ENCODE measurements at places on chromosomes 2 and 18.

DNA sequence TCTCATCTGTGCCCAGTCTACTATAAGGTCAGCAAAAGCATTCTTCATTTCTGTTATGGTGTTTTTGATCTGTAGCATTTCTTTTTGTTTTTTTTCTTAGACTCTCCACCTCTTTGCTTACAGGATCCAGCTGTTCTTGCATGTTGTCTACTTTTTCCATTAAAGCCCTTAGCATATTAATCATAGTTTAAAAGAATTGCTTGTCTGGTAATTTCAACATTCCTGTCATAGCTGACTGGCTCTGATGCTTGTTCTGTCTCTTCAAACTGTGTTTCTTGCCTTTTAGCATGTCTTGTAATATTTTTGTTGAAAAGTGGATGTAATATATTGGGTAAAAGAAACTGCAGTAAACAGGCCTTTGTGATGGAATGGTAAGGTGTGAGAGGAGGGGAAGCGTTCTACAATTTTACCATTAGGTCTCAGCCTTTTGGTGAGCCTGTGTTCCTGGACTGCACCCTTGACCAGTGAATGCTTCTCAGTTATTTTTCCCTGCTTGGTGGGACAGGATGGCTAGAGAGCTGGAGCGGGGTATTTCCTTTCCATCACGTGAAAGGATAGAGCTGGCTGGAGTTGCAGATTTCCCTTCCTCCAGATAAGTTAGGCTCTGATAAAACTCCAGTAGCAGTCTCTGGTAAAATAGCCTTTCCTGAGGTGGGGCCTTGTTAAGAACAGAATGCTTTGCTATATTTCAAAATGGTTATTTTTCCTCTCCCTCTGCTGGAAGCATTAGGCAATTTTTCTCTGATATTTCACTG is 65.4 kb downstream of the PLA2R1 start:
- DNase-seq = no peak

GRCh38 chr2:231221761-231222160 is 23.3 kb downstream of the ARMC9 start:
- DNase-seq = no peak

DNA sequence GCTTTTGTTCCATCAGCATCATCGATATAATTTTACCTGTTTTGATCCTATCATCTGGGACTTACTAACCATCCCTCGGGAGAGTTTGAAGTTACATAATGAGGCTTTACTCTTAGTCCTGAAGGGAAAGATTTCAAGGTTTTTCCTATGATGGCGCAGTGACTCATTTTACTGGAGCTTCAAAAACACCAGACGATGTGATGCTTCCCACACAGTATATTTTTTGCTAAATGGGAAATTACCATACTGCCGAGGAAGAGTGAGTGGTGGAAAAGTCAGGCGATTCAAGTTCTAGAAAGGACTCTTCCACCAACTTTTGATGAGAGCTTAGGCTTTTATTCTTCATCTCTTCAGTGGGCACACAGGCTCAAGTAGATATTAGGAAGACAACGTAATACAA is 44.6 kb upstream of the GCG start:
- DNase-seq = no peak

DNA sequence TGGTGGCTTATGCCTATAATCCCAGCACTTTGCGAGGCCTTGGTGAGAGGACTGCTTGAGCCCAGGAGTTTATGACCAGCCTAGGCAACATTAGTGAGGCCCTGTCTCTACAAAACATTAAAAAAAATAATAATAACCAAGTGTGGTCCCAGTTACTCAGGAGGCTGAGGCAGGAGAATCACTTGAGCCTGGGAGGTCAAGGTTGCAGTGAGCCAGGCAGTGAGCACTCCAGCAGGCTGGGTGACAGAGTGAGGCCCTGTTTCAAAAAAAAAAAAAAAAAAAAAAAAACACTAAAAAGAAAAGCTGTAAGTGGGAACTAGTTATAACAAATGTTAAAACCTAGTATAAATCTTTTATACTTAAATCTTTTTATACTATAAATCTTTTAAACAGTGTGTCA is 146.2 kb upstream of the ITGA4 start:
- DNase-seq = no peak

GRCh38 chr18:51192026-51192425 is 5.5 kb downstream of the MEX3C start:
- DNase-seq = no peak

- DNase-seq = no peak
These were observed 218.6 kb downstream of the KCNE4 start for GRCh38 chr2:223270548-223270947.

- DNase-seq = no peak
These were observed 50.1 kb downstream of the THOC1 start for GRCh38 chr18:217532-218336.

DNA sequence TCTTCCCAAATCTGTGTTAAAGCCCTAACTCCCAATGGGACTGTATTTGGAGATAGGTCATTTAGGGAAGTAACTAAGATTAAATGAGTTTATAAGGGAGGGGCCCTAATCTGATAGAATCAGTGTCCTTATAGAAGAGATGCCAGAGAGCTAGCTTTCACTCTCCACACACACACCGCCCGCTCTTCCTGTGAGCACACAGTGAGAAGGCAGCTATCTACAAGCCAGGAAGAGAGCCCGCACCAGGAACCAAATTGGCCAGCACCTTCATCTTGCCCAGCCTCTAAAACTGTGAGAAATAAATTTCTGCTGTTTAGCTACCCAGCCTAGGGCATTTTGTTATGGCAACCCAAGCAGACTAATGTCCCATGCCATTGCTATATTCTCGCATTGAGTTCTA is 125.2 kb downstream of the RTN4 start:
- DNase-seq = no peak

DNA sequence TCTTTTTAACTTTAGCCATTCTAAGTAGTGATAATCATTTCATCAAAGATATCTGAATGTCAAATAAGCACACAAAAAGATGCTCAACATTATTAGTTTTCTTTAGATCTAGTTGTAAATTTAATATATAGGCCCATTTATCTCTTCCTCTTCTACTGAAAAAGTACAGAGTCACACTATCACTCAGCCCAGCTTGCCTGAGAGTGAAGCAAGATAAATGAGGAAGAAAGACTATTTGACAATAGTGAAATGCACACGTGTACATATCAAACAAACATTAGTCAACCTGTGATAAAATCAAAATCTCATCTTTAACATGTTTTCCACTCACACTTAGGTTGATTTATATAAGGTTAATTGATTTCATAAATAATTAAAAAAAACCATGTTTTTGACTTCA is 83.5 kb upstream of the CCDC195 start:
- no peak for DNase-seq

DNA sequence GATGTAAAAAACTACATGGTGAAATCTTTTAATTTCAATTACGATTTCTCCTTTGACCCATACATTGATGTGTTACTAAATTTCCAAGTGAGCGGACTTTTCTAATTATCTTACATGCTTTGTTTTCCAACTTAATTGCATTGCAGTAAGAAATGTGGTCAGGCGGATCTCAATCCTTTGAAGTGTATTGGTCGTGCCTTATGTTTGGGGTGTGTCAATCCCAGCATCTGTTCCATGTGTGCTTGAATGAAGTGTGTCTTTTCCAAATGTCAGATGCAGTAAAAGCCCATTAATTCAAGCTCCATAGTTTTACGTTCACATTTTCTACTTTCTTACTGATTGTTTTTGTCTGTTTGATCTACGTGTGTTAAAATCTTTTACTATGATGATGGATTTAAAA is 113.1 kb downstream of the UXS1 start:
- no peak for DNase-seq

GRCh38 chr2:223894009-223894408 is 51.1 kb downstream of the WDFY1 start:
- DNase-seq = no peak

DNA sequence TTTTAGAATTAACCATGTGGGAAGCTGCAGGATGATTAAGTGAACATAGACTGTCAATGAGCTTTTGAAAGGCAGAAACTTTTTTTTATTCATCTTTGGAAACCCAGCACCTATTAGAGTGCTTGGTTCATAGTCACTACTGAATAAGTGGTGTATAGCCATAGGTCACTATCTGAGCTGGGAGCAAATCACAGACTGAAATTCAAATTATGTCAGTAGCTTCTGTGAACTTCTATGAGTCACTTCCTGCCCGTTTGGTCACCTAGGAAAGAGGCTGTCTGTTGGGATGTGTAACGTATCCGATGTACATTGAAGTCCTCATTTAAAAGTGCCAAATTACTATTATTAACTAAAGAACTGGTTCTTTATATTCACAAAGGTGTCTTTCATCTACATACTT is 20.5 kb upstream of the SLC40A1 start:
- no peak for DNase-seq

DNA sequence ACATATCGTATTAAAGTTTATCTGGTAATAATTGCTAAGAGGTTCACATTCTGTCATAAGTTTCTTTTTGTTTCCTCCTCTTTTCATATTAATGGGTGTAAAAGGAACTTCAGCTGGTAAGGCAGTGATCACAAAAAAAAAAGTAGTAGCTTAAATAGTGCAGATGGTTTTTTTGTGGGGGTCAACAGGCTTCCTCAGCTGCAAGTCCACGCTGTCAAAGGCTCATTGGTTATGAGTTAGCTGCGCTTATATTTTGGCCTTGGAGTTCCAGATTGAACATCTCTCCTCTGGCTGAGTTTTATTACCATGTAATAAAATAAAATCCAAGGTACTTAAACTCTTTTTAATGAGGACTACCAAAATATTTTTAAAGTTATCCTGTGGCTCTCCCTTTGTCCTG is 277.0 kb upstream of the ZEB2 start:
- DNase-seq = no peak

GRCh38 chr2:181750305-181750704 is 70.0 kb upstream of the NEUROD1 start:
- no peak for DNase-seq

DNA sequence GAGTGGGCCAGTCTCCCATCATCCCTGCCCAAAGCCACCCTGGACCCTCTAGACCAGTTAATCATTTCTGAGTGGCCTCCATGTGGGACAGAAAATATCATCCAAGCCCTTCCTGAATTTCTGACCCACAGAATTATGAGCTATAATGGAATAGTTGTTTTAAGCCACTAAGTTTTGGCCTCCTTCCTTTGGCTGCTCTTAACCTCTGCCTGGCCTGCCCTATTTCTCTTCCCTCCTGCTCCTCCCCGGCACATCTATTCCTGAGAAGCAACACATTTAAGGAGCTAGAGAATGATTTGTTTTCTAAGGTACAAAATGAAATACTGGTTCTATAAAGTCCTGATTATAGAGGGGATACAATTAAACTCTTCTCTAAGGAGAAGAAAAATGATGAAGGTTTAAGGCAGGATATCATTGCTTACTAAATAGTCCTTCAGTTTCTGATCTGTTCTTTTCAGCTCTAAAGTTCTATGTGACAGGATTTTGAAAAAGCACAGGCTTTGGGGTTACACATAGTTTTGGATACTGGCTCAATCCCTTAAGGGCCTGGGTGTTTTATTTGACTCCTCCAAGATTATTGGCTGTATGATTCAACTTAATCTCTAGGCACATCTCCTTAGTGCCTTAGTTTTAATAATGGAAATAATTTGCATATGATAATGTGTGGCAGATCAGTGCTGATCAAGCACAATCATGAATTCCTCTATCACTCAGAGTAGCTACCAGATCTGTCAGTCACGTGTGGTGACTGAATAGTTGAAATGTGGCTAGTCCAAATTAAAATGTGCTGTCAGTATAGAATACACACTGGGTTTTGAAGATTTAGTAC is 240.3 kb downstream of the VAPA start:
- DNase-seq = no peak

DNA sequence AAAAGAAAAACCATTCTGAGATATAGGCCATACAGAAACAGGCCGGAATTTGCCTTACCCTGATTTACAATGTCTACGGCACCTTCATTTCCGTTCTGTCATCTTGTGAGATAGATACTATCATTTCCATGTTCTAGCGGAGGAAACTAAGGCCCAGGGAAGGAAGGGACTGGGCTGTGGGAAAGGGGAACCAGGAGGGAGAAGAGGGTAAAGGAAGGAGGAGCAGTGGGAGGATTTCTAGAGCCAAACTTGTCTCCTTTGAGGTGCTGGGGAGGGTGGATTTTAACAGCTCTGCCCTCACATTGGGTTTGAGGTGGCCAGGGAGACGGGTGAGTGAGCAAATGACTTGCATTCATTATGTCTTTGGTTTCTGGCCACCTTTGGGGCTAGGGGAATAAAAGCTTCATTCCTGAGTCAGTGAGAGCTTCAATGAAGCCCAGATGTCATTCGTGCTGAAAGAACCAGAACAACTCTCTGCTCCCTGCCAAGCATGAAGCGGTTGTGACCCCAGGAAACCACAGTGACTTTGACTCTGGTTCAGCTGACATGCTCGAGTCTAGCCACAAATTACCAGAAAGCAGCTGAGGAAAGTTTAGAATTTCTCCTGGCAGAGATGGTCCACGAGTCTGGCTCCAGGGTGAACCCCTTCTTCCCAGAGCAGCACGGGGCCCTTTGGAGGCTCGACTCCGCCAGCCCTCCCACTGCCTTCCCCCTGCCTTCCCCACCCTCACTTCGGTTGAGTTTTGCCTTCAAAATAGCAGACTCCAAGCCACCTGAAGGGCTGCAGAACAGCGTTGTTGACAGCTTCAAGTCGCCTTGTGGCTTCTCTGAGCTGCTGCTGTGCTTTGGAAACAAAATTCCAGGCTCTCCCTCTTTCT is 3.8 kb downstream of the ACTG2 start:
- DNase-seq = peak; percentile 5

GRCh38 chr2:148876595-148877402 is 1.8 kb downstream of the KIF5C start:
- peak; percentile 58 for DNase-seq

DNA sequence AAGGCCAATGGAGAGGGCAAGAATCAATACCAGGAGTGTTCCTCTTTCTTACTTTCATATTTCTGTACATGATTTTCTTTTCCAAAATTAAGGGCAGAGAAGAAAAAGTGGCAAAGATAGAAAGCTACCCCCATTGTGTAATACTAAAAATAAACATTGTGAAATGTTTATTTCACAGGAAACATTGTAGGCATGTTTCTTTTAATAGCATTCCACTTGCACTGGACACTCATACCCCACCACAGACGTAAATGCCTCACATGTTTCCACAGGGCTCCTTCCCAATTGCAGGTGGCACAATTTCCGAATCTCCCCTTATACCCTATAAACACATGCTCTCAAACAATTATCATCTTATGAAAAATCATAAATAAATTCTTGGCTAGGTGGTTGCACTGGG is 645.1 kb upstream of the SETBP1 start:
- DNase-seq = no peak

GRCh38 chr18:39350945-39351344 is 1785.3 kb upstream of the CELF4 start:
- no peak for DNase-seq

GRCh38 chr18:45063246-45064038 is 382.8 kb downstream of the SETBP1 start:
- DNase-seq = no peak

DNA sequence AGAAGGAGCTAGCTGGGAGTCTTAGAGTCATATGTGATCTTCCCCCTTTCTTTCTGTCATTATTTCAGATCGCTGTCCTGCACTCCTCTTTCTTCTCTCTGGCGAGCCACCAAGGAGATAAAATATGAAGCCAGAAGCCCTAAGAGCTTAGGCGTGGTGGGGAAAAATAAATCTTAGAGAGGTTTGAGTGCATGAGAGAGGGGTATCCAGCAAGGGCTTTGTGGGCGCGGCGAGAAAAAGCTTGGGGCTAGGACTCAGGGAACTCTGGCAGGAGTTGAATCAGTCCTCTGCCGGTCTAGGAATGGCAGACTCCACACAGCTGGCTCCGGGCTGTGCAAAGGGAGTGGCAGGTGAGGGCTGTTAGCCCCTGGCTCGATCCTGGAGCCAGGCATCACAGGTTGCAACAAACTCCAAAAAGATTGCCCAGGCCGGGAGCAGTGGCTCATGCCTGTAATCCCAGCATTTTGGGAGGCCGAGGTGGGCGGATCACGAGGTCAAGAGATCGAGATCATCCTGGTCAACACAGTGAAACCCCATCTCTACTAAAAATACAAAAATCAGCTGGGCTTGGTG is 20.1 kb upstream of the IGFBP5 start:
- DNase-seq = no peak
